ENCODE measurements at places on chromosomes 3 and 15. TPM values are rescaled to one million over a fixed set of nuclear protein-coding genes. Genes with fewer than 3 reads are reported as not detected.

Gene VIPR1
- total RNA-seq = 0.51 TPM

Gene KNG1
- not detected for total RNA-seq

Gene PDE8A
- 27.8 TPM for total RNA-seq

Gene GOLGA8M
- total RNA-seq = not detected

Gene MUSTN1
- 0.35 TPM for total RNA-seq

Gene VPS8
- 5.9 TPM for total RNA-seq

Gene PPARG
- total RNA-seq = 42.5 TPM

Gene SLC22A13
- not detected for total RNA-seq

Gene SGO1
- 16.3 TPM for total RNA-seq

Gene TMEM212
- total RNA-seq = not detected

Gene SCN11A
- total RNA-seq = 0.02 TPM

Gene GUCA1C
- total RNA-seq = not detected

Gene ALDH1L1
- total RNA-seq = 0.08 TPM

Gene TMC3
- total RNA-seq = not detected

Gene ST6GAL1
- total RNA-seq = 4.5 TPM

Gene IL5RA
- not detected for total RNA-seq
